Dermis blood vessel endothelial cell (primary cell): ENCODE measurements at places on chromosomes 3 and 15. TPM values are rescaled to one million over a fixed set of nuclear protein-coding genes. Genes with fewer than 3 reads are reported as not detected.

The GOLGA8Q gene
- total RNA-seq = 0.09 and 0.85 TPM in 2 replicates

The SLC6A20 gene
- not detected in 2 replicates for total RNA-seq

The SLC12A8 gene
- total RNA-seq = 0.34 and 0.70 TPM in 2 replicates

The FGF7 gene
- total RNA-seq = under 0.01 TPM in 1 of 2 replicates, not detected in the other

The TMCO5A gene
- total RNA-seq = not detected in 2 replicates

The DZIP1L gene
- 2.4 and 4.6 TPM in 2 replicates for total RNA-seq

The MCF2L2 gene
- 0.34 and 0.84 TPM in 2 replicates for total RNA-seq

The POC1A gene
- total RNA-seq = 3.7 and 17.6 TPM in 2 replicates

The GYG1 gene
- total RNA-seq = 38.6 and 48.0 TPM in 2 replicates

The ANKRD28 gene
- 108 and 126 TPM in 2 replicates for total RNA-seq

The SLC24A5 gene
- not detected in 2 replicates for total RNA-seq

The IGSF10 gene
- under 0.01 and 0.05 TPM in 2 replicates for total RNA-seq

The GOLGA8S gene
- total RNA-seq = 0.05 TPM in 1 of 2 replicates, not detected in the other

The CNOT10 gene
- total RNA-seq = 24.0 and 28.0 TPM in 2 replicates

The FOXL2 gene
- not detected in 2 replicates for total RNA-seq

The C2CD4B gene
- total RNA-seq = 34.9 and 96.0 TPM in 2 replicates

The ARGFX gene
- total RNA-seq = not detected in 2 replicates

The ENTPD3 gene
- under 0.01 and 0.09 TPM in 2 replicates for total RNA-seq

The SKOR1 gene
- total RNA-seq = 0.05 TPM in 1 of 2 replicates, not detected in the other

The GDPGP1 gene
- 11.7 and 13.6 TPM in 2 replicates for total RNA-seq

The TMEM212 gene
- not detected in 2 replicates for total RNA-seq

The CLSTN2 gene
- total RNA-seq = 0.17 and 0.23 TPM in 2 replicates

The LRRC2 gene
- total RNA-seq = under 0.01 and 0.09 TPM in 2 replicates

The ATP10A gene
- total RNA-seq = 0.05 and 0.17 TPM in 2 replicates

The CHRNA3 gene
- not detected in 2 replicates for total RNA-seq

The PLA1A gene
- total RNA-seq = 2.4 and 14.8 TPM in 2 replicates

The CSPG5 gene
- 0.51 and 0.79 TPM in 2 replicates for total RNA-seq

The ST8SIA2 gene
- under 0.01 TPM in 1 of 2 replicates, not detected in the other for total RNA-seq

The AGBL1 gene
- not detected in 2 replicates for total RNA-seq

The SLTM gene
- 81.7 and 84.6 TPM in 2 replicates for total RNA-seq

The TTC21A gene
- total RNA-seq = 1.5 and 1.9 TPM in 2 replicates

The EXOSC7 gene
- 39.1 and 50.4 TPM in 2 replicates for total RNA-seq

The FAM227B gene
- 1.4 and 2.4 TPM in 2 replicates for total RNA-seq

The GHSR gene
- total RNA-seq = not detected in 2 replicates

The NR1D2 gene
- 46.3 and 50.5 TPM in 2 replicates for total RNA-seq
